ENCODE measurements at places on chromosomes 16 and 17.
A peak's percentile ranks its signal among the peaks of the same experiment; 100 is the strongest.

DNA sequence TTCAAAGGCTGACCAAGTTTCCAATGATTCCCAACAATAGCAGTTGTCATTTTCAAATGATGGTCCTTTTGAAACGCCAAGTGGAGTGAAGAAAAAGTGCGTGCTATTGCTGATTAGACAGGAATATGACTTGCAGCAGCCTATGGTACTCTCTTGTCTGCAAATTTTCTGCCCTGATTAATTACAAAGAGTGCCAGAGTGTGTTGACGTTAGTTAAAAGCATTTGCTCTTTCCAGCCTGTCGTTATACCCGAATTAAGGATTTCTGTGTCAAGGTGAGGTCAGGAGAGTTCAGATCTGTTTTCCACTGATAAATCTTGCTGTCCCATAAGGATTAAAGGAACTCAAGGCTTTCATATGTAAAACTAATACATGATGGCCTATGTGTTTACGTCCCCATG is 75.0 kb upstream of the ADAMTS18 start:
- DNase-seq, result no peak

DNA sequence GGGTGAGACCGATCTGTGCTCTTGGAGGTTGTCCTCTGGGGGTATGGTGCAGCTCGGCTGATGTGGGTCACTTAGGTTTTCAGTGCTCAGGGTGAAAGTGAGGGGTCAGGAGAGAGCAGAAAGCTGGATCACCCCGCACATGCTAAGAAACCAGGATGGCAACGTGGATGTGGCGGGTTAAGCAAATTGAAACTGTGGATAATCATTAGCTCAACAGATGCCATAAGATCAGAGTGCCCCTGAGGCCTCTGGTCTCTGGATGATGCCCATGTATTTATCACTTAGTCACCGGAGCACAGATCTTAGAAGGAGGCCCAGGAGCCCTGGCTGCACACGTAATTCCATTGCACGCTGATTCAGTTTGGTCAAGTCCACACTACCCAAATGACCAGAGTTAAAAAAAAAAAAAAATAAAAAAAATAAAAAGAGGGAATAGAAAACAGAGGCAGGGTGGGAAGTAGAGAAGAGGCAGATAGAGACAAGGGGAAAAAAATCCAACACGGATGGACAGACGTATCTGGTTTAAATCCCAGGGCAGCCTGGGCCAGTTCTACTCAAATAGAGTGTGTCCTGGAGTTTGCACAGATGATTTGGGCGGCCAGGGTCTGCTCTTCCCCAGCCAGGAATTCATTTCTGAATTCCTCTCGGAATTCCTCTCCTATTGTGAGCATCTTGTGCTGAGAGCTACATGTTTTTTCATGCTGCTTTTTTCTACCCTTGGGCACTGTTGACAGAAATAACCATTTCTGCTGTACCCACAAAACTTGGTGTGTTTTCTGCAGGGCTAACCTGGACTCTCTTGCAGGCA is 378.3 kb downstream of the CPPED1 start:
- DNase-seq, result no peak

GRCh38 chr17:17305281-17305801 is 2.2 kb downstream of the NT5M start:
- DNase-seq, result peak; percentile 44

DNA sequence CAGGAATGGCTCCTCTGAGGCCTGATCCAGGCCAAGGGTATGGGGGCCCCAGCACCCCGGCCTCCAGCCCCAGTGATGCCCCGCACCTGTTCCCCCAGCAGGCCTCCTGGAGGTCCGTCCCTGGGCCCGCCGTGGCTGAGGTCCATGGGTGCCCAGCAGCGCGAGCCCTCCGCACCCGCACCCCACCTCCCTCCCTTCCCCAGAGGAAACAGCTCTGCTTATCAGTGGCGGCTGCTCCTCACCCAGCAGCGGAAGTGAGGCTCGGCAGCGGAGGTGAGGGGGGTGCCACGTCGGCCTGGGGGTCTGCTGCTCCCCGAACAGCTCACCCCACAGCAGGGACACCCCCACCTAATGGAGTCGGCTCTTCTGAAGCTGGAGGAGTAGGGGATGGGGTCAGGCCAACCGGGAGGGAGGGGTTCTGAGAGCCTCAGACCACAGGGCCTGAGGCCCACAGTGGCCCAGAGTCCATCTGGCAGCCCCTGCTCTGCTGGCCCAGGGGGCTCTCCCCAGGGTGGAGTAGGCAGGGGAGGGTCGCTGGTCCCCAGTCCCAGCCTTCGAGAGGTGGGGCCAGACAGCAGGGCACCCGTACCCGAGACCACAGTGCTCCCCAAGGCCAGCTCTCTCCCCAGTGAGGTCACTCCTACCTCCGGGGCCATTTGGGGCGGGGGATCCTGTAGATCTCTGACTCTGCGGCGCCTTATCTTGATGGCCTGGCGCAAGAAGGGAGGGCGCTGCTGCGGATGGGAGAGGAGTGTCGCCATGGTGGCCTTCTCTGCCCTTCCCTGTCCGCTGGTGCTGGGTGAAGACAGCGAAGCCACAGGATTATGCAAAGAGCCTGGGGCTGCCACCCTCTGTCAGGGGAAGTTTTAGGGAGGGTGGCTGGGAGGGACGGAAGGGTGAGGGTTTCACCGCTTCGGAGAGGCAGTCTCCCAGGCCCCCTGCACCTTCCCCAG is at the start of gene UNC13D:
Gene UNC13D, minus strand, starts transcription at position 828 of the 953 bp plus-strand sequence. Its CDS starts 67 bp downstream, at position 761.
- no peak for DNase-seq

DNA sequence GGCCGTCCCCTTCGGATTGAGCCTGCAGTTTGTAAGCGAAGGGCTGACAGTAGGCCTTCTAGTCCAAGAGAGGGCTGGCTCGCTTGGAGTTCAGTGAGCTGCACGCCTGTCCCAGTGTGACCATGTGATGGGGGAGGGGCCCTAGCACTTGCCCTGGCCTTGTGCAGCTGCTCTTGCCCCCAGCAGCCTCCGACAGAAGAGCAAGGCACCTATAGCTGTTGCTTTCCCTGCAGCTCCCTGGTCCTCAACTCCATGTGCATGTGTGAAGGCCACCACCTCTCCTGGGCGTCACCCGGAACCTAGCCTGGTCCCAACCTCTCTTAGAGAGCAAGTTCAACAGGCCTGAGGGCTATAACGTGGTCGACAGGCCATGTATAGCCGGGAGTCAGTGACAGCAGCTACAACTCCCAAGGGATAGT is 5.6 kb downstream of the SPHK1 start:
- no peak for DNase-seq

- no peak for DNase-seq
Observed at GRCh38 chr17:72429066-72429638, 308.3 kb downstream of the SOX9 start.

GRCh38 chr16:87765473-87765775 is 362 bp downstream of the KLHDC4 start:
- no peak for DNase-seq

DNA sequence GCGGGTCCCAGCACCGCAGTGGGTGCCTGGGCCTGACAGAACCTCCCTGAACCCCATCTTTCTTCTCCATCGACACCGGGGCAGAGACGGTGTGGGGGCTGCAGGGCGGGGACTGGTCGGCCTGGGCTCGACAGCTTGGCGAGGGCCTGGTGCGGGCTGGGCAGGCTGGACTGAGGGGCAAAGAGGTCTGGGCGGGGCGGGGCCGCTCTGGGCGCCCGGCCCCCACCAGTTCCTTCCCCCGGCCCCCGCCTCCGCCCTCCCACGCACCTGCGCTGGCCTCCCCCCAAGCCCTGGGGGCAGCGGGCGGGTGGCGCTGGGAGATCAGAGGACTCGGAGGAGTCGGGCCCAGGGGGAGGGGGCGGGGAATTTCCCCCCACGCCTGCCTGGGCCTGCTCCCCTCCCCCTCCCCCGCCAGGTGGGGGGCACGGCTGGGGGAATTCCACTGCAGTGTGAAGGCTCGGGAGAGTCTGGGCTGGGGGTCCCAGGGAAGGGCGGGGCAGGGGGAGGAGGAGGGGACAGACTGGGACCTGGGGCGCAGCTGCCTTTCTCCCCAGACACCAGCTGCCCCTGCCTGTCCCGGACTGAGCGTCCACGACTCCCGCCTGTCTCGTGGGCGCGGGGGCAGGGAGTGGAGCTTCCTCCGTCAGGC is 877 bp upstream of the KREMEN2 start:
- peak; percentile 64 for DNase-seq

DNA sequence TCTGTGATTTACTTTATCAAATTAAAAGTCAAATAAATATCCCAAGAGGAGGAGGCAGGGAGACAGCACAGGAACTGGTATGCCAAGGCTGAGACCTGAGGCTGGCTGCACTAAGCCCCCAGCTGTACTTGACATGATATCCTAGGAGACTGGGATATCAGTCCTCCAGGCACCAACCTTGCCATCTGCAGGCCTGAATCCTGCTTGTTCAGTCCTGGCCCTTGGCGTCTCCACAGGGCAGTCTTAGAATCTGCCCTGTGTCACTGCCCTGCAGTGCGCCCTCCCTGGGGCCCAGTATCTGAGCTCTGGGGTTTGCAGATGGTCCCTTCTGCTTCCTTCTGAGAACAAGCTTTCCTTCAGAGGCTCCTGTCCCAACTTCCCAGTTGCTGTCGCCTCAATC is 75.9 kb downstream of the HS3ST3A1 start:
- DNase-seq, result no peak

- no peak for DNase-seq
Observed at GRCh38 chr16:54204756-54205155, 81.8 kb downstream of the IRX3 start.

DNA sequence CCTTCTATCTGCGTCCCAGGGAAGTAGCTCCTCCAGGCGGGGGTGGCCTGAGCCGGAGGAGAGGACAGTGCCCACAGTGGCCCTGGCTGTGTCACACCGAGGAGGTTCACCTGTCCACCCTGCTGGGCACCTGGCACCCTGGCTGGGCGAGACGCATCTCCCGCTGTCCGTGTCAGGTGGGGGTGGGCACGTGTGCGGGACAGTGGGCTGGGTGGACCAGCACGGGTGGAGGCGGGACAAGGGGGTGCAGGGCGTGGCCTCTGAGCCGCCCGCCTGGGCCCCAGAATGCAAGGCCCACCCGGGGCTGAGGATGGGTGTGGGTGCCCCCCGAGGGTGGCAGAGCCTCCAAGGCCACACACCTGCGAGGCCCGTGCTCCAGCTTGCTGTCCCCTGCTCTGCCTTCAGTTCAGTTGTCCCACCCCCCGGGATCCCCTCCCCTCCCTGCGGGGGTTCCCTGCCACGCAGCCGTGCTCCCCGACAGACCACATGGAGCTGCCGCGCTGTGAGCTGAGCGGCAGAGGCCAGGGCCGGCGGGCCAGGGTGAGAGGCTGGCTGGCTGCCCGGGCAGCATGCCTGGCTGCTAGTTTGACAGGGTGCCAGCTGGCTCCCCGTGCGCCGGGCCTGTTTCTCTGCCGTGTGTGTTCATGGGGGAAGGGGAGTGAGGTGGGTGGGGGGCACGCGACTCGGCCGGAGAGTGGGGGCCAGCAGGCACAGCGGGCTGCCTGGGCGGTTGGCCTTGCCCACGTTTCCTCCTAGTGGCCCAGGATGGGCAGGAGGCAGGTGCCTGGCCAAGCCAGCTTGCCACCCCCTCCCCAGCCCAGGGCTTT is 33.9 kb downstream of the BAHCC1 start:
- DNase-seq, result no peak

GRCh38 chr17:71503710-71504465 is 616.9 kb upstream of the SOX9 start:
- DNase-seq, result no peak

GRCh38 chr16:10387188-10387617 is 1.3 kb downstream of the ATF7IP2 start:
- DNase-seq, result no peak

GRCh38 chr16:7964744-7965143 is 625.6 kb downstream of the TMEM114 start:
- DNase-seq, result no peak

- DNase-seq, result no peak
Observed at GRCh38 chr17:32241640-32242039, 24.0 kb upstream of the RHBDL3 start.

DNA sequence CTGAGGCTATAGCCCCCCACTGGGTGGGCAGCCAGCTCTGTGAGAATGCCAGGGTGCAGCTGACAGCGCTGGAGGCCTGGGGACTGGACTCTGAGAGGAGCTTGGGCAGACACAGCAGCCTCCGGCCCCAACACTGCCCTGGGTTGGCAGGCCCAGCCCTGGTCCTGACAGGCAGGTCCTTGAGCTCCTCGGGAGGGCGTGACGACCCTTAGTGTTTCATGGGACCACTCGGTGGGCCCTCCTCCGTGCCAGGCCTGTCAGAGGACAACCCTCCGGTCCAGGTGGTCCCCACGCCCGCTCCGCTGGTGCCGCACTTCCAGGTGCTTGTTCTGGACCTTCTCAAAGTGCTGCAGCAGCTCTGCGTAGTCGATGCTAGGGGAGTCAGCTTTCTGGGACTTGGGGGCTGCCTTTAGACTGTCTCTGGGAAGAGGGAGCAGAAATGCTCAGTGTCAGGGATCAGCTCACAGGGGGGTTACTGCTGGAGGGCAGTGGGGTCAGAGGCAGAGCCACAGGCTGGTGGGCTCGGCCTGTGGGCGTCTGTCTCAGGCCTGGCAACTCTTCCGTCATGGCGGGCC is 1.9 kb upstream of the MTSS2 start:
- DNase-seq, result no peak

GRCh38 chr16:67312719-67313118 is 13.8 kb downstream of the KCTD19 start:
- DNase-seq, result no peak

- no peak for DNase-seq
Observed at GRCh38 chr17:10812674-10813073, 8.8 kb upstream of the TMEM238L start.

DNA sequence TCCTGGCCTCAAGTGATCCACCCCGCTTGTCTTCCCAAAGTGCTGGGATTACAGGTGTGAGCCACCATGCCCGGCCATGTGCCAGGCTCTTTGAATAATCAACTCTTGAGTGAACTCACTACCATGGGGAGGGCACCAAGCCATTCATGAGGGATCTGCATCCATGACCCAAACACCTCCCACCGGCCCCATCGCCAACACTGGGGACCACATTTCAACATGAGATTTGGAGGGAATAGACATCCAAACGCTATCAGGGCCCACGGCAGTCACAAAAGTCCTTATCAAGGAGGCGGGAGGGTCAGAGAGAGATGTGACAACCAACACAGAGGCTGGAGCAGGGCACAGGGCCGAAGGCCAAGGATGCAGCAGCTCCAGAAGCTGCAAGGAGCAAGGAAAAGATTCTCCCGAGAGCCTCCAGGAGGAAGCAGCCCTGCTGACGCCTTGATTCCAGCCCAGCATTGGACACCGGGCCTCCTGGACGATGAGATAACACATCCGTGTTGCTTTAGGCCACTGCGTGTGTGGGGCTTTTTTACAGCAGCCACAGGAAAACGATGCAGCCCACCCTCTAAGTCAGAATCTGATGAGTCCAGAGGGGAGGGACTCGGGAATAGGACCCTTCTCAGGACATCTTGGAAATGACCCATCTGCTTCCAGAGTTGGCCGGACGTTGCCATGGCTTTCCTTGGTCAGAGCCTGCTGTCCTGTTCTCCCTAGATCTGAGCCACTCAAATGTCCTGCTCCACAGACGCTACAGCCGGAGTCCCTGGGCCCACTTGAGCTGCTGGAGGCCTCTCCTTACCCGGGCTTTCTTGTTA is 47.3 kb upstream of the CMIP start:
- DNase-seq, result no peak

- DNase-seq, result peak; percentile 80
Observed at GRCh38 chr16:73033271-73033998, 14.5 kb downstream of the ZFHX3 start.
